ENCODE measurements at places on chromosomes 16 and 17. TPM values are rescaled to one million over a fixed set of nuclear protein-coding genes. Genes with fewer than 3 reads are reported as not detected.

TBC1D28 gene
- not detected for total RNA-seq

IL17C gene
- 2.2 TPM for total RNA-seq

FOXN1 gene
- 0.21 TPM for total RNA-seq

OMG gene
- total RNA-seq = not detected

LPO gene
- total RNA-seq = 0.21 TPM

SMTNL2 gene
- total RNA-seq = not detected

MAF gene
- total RNA-seq = 39.0 TPM

CTF1 gene
- total RNA-seq = 0.64 TPM

PYY gene
- total RNA-seq = 2.1 TPM

KRT28 gene
- total RNA-seq = not detected

LITAFD gene
- not detected for total RNA-seq
